ENCODE measurements at places on chromosomes 11 and 22. TPM values are rescaled to one million over a fixed set of nuclear protein-coding genes. Genes with fewer than 3 reads are reported as not detected.

GRCh38 chr11:119861160-119861559 lies 132.2 kb upstream of the NECTIN1 start:
- no peaks in the 10 kb centered on the region for H3K4me1 ChIP-seq
- H3K27me3 ChIP-seq, result no peaks in the 10 kb centered on the region
- H3K4me3 ChIP-seq, result no peak overlapping the region
- DNase-seq, result no peak

DNA sequence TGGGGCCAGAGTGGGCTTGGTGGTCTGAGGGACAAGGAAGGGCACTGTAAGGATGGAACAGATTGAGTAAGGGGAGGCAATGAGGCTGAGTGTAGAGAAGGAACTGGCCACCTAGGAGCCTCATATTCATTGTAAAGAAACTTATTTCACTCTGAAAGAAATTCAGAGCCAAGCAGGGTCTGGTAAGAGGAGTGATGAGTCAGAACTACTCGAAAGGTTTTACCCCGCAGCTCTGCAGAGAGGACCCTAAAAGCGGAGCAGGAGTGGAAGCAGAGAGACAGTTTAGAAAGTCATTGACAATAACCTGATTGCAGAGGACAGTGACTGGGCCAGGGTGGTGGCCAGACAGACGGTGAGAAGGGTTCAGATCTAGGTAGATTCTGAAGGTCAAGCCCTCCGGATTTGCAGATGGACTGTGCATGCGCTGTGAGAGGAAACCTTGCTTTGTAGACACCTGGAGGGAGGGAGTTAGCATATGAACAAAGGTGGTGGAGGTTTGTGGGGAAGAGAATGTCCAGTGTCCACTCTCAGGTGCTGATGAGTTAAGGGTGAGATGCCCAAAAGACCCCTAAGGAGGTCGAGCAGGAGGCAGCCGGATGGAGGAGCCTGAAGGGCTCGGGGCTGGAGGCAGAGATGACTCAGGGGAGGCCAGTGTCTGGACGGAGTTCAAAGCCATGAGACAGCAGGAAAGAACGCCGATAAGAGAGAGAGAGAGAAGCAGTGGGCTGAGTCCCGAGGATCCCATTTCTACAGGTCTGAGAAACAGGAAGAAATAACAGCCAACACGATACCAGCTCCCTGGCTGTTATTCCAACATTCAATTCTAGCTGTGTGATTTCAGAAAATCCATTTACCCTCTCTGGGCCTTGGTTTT lies 546.0 kb downstream of the BRD1 start:
- no peaks in the 10 kb centered on the region for H3K4me1 ChIP-seq
- H3K4me3 ChIP-seq, result no peak overlapping the region
- no peaks in the 10 kb centered on the region for H3K36me3 ChIP-seq
- no peak overlapping the region for H3K27ac ChIP-seq
- no peak for DNase-seq
- no peaks in the 10 kb centered on the region for H3K27me3 ChIP-seq

DNA sequence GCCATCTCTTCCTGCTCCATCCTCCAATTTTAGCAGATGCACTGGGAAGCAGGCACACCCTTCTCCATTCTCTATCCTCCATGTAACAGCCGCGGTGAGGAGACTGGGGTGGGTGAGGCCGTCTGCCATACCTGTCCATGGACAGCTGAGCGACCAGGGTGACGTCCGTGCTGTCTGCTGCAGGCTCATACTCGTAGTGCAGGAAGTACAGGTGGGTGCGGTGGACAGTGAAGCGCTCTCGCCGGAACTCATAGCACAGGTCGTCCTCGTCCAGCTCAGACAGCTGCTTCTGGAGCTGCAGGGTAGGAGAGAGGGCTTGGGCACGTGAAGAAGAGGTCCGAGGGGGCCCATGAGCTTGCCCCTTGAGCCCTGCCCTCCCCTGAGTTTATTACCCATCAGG lies 257.8 kb upstream of the SYN3 start:
- no peak overlapping the region for H3K27ac ChIP-seq
- DNase-seq, result no peak
- H3K27me3 ChIP-seq, result no peaks in the 10 kb centered on the region
- no peak overlapping the region for H3K4me3 ChIP-seq

- DNase-seq, result no peak
- H3K4me1 ChIP-seq, result no peaks in the 10 kb centered on the region
- no peaks in the 10 kb centered on the region for H3K36me3 ChIP-seq
- H3K27ac ChIP-seq, result no peak overlapping the region
- no peaks in the 10 kb centered on the region for H3K27me3 ChIP-seq
- H3K4me3 ChIP-seq, result no peak overlapping the region
These were observed 131.1 kb upstream of the FIBIN start for GRCh38 chr11:26862801-26863200.

The TEX12 gene
- not detected for total RNA-seq

DNA sequence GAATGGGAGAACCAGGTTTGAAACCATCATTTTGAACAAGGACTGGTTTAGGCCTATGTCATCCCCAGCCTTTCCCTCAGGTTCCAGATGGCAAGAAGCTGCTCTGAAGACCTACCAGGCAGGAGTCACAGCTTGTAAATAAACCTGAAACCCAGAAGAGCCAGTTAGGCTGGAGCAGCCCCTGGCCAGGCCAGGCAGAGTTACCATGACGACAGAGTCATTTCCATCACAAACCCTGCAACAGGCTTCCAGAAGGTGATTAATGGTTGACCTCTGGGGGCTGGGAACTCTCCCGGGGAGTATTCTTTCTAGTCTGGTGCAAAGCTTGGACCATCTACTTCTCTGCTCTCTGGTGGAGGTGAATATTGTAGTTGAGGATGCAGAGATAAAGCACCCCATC lies 164.1 kb upstream of the NCAM1 start:
- no peaks in the 10 kb centered on the region for H3K27me3 ChIP-seq
- no peaks in the 10 kb centered on the region for H3K36me3 ChIP-seq
- no peak for DNase-seq

Measured in ascending aorta (tissue), 2 donors.